ENCODE measurements at places on chromosomes 5 and 9.

DNA sequence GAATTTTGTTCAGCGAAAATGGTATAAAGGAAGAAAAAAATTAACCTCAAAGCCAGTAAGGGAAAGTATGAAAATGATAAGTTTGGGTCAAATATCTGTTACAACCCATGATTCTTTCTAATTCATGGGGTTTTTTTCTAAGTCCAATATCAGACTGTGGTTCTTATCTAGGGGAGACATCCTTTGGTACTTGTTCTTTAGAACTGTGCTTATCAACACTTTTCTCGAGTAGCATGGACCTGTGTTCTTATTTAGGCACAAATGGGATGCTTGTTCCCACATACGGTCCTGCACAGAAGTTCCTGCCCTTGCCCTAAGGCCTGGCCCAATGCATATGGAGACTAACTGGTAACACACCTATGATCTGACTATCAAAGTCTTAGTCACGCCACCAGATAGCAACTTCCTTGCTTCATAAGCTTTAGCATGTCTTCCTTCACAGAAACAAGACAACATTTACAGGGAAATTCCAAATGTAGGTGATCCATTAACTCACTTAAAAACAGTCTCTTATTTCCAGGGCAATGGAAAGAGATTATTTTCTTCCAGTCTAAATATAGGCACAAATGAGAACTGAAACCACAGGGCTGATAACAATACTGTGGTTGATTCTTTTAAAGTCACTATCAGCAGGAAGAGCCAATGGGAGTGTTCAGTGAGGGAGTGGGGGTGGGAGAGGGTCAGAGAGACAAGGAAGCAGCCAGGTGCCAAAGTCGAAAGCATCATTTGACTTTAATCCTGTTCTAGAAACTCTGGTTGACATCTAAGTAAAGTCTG is 268.8 kb upstream of the ANKRD55 start:
- DNase-seq = no peak

GRCh38 chr5:40202814-40203440 is 476.8 kb upstream of the PTGER4 start:
- DNase-seq = no peak

GRCh38 chr9:92974761-92975755 is 27.7 kb downstream of the FGD3 start:
- DNase-seq = no peak

DNA sequence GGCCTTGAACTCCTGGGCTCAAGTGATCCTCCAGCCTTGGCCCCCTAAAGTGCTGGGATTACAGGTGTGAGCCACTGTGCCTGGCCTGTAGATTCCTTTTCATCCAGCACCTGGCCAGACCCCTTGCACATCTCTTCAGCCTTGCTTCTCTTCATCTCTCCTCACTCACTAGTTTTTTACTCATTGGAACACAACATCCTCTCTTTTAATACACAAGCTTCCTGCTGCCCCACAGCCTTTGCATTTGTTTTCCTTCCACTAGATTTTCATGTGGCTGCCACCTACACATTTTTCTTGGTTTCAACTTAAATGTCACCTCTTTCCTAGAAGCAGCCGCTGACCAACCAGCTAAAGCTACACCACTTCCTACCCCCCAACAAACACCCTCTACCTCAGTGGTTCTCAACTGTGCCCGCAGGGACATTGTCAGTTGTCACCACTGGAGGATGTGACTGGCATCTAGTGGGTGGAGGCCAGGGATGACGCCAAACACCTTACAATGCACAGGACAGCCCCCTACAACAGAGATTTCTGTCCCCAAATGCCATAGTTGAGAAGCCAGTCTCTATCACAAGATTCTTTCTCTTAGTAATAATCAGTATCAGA is 33.7 kb downstream of the HAVCR1 start:
- no peak for DNase-seq

All from AG10803 (cell line).